Large intestine (tissue), 12 donors: ENCODE measurements at places on chromosomes 2 and 18.

DNA sequence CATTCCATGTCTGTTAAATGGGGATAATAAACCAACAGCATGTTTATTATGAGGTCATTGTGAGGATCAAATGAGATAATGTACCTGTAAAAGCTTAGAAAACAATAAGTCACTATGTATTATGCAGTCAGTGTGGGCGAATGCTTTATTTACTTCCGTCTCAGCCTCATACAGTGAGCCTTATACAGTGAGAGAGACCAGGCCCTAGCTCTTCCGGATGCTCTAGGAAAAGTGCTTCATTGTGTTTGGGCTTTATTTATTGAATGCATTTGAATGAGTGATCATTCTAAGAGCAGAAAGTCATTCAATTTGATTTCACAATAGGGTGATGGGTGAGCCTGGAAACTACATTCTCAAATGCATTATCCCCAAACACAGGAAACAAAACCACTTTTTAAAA, 603.9 kb upstream of the FANCL start:
- no peak for DNase-seq

- DNase-seq: peak; percentile 14
Measured at GRCh38 chr2:12918835-12919445, 202.2 kb downstream of the TRIB2 start.

GRCh38 chr2:239824046-239824694, 201.0 kb downstream of the NDUFA10 start:
- DNase-seq: peak; percentile 6

DNA sequence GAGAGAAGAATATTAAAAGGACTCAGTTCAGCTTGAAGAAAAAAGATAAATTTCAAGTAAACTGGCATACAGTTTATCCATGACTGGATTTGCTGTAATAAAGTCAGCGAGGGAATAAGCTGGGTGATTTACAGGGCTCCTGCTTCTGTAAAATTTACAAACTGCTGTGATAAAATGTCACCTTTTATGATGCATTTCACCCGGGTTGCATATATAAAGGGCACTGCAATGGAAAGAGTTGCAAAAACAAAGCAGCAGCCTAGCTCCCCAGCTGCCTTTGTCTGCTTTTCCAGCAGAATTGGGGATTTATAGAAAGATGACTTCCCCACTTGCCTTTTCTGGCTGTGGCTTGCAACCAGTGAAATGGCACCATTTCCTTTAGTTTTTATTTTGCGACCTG, 132.5 kb upstream of the LHCGR start:
- DNase-seq: no peak

GRCh38 chr2:854460-854859, 96.2 kb upstream of the SNTG2 start:
- no peak for DNase-seq

DNA sequence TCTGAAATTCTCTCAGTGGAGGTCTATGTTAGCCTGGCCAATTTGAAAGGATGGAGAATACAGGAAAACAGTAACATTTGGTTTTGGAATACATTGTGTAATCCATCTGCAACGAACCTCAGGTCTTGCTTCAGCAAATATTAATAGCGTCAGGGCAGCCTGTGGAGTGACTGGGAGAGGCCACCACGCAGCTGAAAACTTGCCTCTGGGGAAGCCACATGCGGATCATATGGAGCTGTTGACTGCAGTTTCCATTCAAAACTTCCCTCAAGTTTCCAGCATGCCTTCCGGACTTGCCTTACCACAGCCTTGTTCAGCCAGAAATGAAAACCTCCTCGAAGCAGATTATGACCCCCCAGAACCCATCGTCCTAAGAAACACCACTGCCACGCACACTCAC, 25.7 kb downstream of the BCL11A start:
- no peak for DNase-seq

DNA sequence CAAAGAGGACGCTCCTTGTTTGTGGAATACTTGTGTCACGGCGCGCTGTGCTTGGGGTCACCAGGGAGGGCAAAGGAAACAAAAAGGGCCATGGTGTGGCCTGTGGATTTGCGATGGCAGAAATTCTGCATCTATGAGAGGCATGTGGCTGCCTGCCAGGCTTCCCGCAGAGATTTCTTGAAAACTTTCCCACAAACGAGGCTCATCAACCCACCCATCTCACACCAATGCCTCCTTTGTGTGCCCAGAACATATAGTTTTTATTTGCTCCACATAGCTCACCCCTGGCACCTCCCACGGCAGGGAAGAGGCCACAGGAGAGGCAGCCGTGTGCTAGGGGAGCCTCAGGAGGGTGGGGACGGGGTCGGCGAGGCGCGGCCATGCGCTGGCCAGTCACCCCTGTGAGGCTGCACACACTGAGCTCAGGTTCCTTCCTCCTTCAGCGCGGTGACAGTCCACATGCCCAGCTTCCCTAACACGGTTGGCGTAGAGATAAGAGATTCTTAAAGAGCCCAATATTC, 100.3 kb downstream of the MBP start:
- DNase-seq: no peak

DNA sequence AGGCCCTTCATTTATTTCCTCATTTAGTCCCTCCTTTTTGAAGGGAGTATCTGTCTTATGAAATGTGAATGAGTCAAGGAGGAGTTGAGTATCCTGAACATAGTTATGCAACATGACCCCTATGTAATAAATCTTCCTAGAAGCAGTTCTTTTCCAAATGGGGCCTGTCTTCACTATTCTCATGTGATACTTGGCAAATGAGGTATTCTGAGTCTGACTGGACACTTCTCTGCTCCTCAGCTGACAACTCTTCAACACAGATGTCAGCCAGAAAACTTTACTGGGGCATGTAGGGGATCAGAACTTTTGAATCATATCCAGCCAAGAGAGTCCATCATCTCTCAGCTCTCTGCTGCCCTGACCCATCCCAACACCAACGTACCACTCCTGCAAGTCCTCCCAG, 291.6 kb downstream of the ZNF385B start:
- peak; percentile 76 for DNase-seq

DNA sequence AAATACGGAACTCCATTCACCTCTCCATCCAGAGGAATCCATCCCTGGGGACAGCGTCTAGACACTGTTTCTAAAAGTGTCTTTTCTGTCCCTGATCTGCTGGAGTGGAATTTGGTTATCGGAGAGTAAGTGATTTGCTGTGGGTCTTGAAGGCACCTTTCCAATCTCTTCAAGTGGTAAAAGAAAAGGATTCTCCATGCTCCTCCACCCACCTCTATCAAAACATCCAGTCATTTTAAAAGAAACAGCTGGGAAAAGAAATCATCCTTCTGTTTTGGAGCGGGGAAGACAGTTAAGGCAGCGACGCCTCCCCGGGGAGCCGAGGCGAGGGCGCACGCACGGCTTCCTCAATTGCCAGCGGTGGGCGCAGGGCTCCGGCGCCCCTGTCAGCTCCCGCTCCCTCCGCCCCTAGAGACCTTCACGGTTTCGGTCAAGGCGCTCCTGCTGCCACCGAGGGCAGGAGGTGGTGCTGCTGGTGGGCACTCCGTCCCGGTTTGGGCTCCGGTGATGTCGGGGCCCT, 547 bp downstream of the SLC35F5 start:
- no peak for DNase-seq

DNA sequence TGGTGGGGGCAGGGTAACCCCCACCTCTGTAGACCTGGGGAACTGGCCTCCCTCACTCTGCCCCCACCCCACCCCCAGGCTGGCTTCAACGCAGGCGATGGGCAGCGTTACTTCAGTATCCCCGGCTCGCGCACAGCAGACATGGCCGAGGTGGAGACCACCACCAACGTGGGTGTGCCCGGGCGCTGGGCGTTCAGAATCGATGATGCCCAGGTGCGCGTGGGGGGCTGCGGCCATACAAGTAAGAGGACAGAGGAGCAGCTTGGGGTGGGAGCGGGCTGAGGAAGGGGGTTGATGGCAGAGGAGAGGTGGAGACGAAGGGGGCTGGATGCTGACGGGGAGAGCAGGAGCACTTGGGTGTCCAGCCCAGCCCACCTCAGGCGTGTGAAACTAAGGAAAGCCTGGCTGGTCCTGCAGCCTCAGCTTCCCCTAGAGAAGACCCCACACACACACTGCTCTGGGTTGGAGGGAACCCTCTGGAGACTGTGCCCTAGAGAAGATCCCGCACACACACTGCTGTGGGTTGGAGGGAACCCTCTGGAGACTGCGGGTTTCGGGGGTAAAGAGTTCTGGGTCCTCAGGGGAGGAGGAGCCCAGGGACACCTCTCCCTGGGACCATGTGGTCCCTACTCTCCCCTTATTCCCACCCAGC, 36.2 kb downstream of the SNED1 start:
- DNase-seq: no peak

DNA sequence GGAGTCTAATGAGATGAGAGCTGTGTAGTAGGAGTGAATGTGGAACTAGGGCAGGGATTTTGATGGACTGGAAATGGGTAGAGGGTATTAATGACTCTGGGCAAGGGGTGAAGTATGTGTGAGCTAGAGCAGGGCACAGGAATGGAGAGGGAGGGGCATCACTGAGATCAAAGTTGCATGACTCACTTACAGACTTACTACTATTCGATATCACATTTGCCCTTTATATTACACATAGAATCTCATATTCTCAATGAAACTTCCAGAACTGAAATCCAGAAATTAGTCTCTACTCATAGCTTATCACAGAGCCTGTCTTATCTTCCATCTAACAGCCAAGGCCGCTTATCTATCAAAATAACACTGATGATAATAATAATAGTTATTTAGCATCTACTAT, 20.0 kb upstream of the ITGB6 start:
- no peak for DNase-seq

DNA sequence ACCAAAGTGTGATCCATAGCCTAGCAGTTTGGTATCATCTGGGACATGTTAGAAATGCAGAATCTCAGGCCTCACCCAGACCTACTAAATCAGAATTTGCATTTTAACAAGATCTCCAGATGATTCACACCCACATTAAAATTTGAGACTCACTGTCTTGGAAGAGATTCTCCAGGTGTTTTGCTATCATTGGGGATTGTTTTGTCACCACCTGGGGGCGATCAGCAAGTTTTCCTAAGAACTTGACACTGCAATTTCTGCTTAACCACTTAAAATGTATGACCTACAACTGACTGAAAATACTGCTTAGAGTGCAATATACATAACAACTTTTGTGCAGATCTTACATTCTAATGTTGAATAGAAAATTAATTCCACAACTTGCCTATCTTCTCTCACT, 18.9 kb upstream of the ITGA4 start:
- DNase-seq: no peak

DNA sequence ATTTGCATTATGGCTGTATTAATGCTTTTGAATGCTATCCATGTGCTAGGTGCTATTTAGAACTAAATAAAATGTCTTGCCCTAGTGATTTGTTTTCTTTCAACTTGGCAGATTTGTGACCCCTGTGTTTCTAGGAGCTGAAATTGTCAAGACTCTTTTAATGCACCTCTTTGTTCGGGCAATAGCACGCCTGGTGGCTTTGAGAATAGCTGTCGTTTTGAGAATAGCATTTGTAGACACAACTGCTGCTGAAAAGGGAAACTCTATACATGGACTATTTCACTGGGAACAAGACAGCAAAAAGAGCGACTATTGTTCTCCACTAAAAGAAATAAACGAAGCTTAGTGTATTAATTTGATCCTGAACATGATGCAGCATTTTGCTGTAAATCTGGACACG, 352.1 kb upstream of the ZNF521 start:
- no peak for DNase-seq

DNA sequence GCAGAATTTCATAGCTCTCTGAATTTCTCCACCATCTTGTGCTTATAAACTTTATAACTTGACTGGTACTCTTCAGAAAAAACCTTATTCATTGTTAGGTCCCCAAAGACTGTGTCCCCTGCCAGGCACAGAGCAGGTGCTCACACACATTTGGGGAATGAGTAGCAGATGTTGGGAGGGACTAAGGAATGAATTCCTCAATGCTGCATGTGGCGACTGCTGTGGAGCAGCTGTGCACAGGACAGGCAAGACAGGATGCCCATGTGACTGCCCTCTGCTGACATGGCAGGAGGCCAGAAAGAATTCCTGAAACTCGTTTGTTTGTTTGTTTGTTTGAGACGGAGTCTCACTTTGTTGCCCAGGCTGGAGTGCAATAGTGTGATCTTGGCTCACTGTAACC, 122.3 kb upstream of the ITGA6 start:
- DNase-seq: no peak

- DNase-seq: no peak
Measured at GRCh38 chr18:12076424-12077140, 17.1 kb upstream of the ANKRD62 start.

GRCh38 chr18:53115876-53116585, 776.0 kb downstream of the DCC start:
- DNase-seq: no peak

DNA sequence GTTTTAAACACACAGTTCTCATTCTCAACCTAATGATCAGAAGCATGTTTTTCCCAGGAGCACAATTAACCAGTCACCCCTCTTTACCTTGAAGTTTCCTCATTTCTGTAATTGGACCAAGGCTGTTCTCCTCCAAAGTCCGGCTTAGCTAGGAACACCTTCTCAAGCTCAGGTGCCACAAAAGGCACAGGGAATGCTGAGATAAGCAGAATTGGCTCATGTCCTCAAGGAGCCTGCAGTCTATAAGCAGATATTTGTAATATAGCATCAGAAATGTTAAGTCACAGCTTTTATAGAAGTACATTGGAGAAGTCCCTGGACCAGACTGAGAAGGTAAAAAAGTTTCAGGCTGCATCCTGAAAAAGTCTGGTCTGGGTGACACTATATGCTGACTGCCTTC, 20.7 kb downstream of the OSR1 start:
- no peak for DNase-seq

GRCh38 chr2:101741775-101742520, 44.4 kb downstream of the MAP4K4 start:
- DNase-seq: no peak

GRCh38 chr2:187107001-187107400, 258.0 kb upstream of the ZSWIM2 start:
- DNase-seq: no peak

GRCh38 chr18:62080172-62080900, 106.5 kb downstream of the PIGN start:
- DNase-seq: no peak

- no peak for DNase-seq
Measured at GRCh38 chr2:134718817-134719814, at the start of gene TMEM163. Gene TMEM163, minus strand, starts transcription at chr2:134719000.

- DNase-seq: no peak
Measured at GRCh38 chr2:173458991-173459780, 104.5 kb downstream of the CDCA7 start.

DNA sequence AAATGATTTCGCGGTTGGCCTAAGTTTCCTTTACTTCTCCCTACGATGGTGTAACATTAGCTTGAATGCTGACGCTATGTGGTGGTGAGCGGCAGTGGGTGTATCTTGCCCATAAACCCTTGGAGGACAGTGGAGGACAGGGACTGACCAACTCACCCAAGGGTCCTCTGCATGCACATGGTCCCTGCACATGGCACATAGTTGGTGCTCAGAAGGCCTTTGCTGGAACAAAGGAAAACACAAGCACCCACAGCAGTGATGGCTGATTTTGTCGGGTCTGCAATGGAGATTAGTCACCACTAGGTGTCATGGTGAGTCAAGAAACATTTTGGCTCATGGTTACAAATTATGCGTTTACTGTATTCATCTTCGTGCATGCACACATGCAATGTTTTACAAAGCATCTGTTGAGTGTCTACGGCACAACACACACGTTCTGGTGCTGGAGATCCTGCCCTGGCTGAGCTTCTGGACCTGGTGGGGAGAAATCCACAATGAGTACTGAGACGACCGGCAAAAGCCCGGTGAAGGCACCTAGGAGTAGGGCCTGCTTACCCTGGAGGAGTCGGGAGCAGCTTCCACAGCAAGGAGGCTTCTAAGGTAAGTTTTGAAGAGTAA, 44.0 kb downstream of the PDCL3 start:
- peak; percentile 31 for DNase-seq

GRCh38 chr18:11760498-11761167, 71.6 kb downstream of the GNAL start:
- DNase-seq: no peak

GRCh38 chr2:134198006-134198634, 55.8 kb upstream of the MGAT5 start:
- no peak for DNase-seq
